ENCODE measurements at places on chromosomes 6 and 20.

DNA sequence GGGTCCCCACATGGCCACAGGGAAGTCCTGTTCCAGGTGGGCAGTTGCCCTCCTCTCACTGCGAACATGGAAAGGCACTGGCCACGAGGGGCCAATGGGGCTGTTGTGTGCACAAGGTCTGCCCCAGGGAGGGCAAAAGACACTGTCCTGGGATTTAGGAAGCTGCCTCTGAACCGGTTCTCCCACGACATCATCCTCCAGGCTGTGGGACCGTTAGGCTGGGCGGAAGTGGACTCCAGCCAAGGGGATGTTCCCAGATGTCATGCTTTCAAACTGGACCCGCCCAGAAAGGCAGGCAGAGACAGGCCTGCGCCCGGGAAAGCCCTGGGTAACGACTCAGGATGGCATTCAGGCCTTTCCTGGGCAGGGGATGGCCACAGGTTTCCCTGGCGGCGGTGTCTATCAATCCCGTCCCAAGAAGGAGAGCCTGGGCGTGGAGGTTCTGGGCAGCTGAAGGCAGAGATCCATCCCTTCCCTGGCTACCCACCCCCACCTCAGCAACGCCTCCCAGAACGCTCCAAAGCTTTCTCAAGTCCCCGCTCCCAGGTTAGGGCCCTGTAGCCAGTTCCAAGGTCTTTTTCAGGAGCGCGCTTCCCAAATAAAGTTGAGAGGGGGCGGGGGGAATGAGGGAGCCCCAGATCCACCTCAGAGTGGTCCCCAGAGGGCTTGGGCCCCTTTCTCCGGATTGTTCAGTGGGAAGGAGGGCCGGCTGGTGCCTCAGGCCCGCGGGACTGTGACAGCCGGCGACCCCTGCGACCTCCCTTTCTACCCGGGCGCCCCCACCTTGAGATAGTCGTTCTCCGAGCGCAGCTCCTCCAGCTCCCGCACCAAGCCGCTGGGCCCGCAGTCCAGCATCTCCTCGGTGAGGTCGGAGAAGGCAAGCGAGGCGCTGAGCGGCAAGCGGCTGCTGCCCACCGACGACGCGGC is 13.8 kb upstream of the TLDC2 start:
- no peak for DNase-seq

DNA sequence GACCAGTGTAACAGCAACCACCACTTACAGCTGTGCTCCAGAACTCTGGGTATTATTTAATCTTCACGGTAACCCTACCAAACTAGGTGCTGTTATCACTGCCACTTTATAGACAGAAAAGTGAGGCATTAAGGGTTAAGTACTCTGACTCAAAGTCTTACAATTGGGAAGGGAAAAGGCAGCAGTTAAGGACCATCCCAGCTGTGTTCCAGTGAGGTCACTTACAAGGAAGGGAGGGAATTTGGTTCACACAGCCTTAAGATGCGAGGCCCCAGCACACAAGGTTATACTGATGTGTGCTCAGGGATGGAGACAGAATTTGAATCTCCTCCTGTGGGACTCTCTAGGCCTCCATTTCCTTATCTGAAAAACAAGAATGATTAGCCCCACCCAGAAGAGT is 46.7 kb downstream of the TRERF1 start:
- DNase-seq, result no peak

- DNase-seq, result no peak
Measured at GRCh38 chr6:144824018-144824417, 538.9 kb downstream of the UTRN start.

DNA sequence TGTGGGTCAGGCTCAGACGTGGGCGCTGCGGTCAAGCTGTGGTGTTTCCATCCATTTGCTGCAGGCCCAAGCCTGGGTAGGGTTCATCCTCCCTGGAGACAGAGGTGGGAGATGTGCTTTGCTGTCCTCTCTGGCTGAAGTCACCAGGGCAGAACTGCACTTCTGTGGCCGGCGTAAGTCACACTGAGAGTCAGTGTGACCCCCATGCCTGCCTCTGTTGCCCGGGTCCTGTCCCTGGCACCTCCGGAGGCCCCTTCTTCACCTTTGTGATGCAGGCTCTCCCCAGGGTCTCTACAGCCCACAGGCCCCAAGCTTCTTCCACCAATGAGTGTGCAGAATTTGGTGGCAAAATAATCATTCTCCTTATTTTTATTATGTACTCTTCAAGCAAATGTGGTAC is 53.8 kb upstream of the DACT2 start:
- no peak for DNase-seq

- no peak for DNase-seq
Measured at GRCh38 chr6:96302991-96303390, 218.6 kb upstream of the UFL1 start.

- DNase-seq, result peak; percentile 86
Measured at GRCh38 chr6:33312361-33313104, 1.3 kb downstream of the TAPBP start.
